Left renal cortex interstitium (tissue), 4 donors: ENCODE measurements at places on chromosomes 3 and 15. TPM values are rescaled to one million over a fixed set of nuclear protein-coding genes. Genes with fewer than 3 reads are reported as not detected.
A peak's percentile ranks its signal among the peaks of the same experiment; 100 is the strongest.

DNA sequence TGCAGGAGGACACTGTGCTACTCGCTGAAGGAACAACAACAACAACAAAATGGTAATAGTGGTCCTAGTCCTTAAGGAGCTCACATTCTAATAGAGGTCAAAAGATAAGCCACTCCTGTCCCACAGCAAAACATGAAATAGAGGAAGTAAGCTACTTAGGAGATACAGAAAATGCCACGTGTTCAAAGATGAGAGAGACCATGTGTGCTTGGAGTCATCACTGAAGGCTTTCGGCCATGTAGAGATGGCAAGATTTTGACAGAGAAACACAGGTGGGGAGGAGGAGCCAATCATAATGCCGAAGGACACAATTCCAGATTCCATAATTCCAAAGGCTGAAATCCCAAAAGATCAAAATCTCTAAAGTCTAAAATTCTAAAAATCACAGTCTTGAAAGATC lies 24.8 kb upstream of the RIOX2 start:
- no peak for DNase-seq

GRCh38 chr15:60264566-60264965 lies 133.2 kb downstream of the ANXA2 start:
- DNase-seq: peak; percentile 41

DNA sequence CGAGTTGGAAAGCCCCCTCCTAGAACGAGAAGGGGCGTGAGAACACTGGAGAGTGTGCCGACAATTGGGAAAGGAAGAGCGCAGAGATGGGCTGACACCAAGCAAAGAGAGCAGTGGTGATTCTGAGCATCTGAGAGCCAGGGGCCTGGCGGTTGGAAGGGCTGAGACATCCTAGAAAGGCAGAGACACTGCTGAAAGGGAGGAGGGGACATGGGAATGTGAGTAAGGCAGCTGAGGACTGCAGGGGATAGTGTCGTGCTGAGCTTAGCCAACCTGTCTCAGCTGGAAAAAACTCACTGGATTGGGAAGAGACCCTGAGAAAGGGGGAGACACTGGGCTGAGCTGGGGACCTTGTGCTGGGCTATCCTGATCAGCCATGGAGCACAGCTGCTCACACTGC lies 58.1 kb upstream of the SLC6A6 start:
- DNase-seq: no peak

The XCR1 gene
- 0.06 TPM for polyA plus RNA-seq

GRCh38 chr3:148800414-148800813 lies 27.2 kb upstream of the CPB1 start:
- no peak for DNase-seq

The WDR93 gene
- 1.9 TPM for polyA plus RNA-seq

DNA sequence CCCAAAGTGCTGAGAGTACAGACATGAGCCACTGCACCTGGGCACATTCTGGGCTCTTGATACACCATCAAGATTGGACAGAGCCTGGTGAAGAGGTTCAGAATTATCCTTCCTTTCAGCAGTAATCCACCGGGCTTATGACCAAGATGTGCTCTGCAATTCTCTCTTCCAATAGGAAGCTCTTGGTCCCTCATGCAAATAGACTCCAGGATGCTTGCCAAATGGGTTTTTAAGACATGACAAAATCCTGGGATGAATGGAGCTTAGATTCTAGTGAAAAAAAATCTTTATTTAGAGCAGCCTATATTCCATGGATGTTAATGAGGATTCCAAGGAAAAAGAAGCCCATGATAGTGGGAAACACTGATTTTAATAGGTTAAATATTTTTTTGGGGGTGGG lies 119.1 kb downstream of the SV2B start:
- DNase-seq: no peak

DNA sequence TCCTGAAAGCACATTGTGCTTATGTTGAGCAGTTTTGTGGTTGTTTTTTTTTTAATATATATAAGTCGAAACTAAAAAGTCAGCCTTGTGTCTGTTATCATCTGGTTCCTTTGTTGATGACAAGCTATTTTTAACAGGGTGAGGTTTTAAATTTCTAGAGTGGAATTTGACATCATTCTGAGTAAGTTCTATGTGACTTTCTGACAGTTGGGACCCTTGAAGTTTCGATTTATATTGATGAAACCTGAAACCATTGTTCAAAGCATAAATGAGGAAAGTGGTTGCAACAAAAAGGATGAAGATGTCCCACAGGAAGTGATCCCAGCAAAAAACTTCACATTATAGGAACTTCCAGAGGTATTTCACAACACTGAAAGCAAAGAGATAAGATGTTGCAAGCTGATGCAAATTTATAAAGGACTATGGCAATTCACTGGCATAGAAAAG lies 94.0 kb downstream of the CYP19A1 start:
- DNase-seq: no peak

GRCh38 chr15:64566629-64567427 lies 106.5 kb downstream of the ZNF609 start:
- DNase-seq: peak; percentile 11

The CCDC33 gene
- 4.8 TPM for polyA plus RNA-seq

DNA sequence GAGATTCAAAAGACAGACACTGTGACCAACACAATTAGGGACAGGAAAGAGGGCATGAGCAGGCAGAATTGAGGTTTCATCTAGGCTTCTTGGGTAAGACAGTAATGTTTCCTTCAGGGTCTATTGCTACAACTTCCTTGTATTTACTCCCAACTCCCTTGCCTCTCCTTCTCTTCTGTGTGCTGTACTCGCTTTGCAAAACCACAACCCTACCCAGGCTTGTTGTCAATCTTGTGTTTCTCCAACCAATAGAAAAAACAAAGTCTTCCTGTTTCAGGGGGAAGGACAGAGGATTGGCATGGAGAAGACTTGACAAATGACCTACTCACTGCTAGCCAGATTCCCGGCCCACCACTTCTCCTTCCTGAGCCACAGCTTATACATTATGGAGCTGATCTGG lies 36.3 kb upstream of the MASP1 start:
- DNase-seq: no peak

DNA sequence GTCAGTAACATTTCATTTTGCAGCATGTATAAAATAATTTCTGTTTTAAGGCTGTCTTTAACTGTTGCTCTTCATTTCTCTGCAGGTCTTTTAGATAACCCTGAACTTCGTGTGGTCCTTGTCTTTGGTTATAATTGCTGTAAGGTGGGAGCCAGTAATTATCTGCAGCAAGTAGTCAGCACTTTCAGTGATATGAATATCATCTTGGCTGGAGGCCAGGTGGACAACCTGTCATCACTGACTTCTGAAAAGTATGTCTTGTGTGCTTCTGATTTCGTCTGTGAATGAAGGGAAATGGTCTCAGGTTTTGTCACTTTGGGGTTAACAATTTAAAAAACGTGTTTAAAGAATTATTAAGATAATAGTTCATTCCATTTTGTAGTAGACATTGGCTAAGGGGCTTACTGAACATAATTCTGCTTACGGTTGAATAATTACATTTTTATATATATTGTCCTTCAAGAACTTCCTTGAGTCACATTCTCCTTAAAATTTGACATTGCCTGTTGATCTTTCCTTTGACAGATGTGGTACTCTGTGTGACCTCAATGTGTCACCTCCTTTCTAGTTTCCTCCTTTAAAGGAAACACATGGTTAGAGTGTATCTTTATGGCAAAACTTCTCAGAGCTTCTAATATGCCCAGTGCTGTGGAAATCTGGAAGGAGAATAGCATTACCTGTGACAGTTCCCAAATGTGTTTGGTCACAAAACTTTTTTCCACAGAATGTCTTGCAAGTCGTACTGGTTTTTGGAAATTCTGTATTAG lies 26.3 kb downstream of the FBXO22 start:
- no peak for DNase-seq

DNA sequence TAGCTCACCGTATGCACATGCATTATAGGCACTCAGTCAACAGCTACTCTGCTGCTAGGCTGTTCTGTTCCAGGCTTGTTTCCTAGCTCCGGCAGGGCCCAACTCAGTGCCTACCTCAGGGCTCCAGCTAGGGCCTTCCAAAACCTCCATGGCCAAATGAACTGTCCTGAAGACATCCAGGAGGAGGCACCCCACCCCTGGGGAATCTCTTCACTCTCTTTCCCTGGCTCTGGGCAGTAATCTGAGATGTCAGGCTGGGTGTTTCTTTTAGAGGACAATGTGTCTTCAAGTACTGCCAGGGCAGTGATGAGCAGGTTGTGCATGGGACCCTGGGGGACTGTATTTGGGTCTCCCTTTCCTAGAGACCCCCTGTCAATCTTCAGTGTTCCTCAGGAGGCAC lies 38.3 kb upstream of the TPM1 start:
- no peak for DNase-seq
